ENCODE measurements at places on chromosomes 5 and 9.

DNA sequence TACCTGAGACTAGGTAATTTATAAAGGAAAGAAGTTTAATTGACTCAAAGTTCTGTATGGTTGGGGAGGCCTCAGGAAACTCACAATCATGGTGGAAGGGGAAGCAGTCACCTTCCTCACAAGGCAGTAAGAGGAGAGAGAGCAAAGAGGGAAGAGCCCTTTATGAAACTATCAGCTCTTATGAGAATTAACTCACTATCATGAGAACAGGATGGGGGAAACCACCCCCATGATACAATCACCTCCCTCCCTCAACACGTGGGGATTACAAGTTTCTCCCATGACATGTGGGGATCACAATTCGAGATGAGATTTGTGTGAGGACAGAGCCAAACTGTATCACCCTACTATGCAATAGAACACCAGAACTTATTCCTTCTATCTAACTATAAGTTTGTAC is 27.9 kb downstream of the CD274 start:
- DNase-seq: no peak

DNA sequence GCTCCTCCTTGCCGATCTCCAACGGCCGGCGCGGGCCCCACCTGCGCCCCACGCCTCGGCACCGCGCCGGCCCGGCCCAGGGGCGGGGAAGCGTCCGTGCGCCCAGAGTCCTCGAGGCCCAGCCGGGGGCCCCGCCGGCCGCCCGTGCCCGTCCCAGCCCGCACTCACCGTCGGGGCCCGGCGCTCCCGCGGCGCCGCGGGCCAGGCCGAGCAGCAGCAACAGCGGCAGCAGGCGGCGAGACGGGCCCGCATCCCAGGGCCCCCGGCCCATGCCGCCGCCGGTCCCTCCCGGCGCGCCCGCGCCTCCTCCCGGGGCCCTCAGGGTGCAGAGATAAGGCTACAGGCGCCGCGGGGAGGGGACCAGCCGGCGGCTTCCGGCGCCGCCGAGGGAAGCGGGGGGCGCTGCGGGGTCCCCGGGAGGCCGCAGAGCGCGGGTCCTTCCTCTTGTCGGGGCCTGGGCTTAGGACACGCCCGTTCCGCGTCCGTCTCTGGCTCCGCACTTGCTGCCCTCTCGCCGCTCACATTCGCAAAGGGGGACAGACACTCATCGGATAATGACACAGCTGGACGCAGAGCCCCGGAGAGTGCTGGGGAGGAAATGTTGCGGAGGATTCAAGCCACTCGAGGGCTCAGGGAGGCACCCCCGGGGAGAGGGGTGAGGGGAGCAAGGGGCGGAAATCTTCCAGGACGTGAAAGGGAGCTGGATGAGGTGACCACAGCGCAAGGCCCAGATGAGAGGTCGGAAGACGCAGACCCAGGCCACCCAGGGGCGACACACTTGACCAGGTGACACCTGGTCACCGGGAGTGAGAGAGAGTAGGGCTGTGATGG is at the start of gene SUSD1:
Gene SUSD1, minus strand, starts transcription at position 333 of the 831 bp plus-strand sequence. Its CDS starts 62 bp downstream, at position 271.
- peak; percentile 6 for DNase-seq

- DNase-seq: no peak
Measured at GRCh38 chr5:124678922-124679519, 67.4 kb downstream of the ZNF608 start.

DNA sequence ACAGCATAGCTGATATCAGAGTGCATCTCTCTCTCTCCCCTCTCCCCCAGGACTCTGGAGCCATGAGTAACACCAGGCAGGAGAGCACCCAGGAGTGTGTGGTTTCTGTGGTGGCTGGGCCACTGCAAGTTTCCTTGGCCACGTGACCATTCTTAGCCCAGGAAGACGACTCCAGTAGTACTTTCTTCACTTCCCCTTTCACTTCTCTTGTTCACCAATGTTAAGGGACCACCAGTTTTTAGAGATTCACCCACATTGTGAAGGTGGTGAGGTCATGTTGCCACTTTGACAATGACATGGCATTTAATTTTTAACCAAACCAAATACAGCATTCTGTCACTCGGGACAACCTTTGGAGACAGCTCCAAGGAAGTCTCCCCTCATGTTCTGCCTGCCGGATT is 17.9 kb upstream of the DAPK1 start:
- peak; percentile 27 for DNase-seq

DNA sequence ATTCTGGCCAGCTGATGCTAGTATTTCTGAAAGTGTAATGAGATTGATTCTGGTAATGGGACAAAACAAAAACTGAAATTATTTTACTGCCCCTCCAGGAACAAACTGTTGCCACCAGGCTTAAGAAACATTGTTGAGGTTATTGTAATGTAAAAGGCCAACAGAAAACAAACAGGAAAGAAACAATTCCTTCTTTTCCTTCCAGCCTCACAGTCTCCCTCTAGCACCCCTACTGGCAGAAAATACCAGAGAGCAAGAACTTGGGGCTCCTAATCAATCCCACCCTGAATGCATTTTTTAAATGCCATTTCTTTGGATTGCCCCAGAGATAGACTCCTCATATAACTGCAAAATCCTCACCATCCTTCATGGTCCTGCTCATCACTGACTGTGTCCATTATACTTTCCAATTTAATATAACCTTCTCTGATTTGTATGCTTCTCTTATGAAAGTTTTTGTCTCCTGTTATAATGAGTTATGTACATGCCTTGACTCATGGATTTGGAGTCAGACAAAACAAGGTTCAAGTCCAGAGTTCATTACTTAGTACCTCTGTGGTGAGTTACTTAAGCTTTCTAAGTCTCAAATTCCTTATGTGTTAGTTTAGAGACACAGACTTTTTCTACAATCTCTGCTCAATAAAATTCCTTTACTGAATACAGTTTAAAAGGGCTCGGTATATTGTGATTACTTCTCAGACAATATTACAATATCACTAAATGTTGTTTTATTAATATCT is 157.9 kb upstream of the FBN2 start:
- DNase-seq: no peak

- DNase-seq: no peak
Measured at GRCh38 chr5:171989946-171990712, 16.3 kb downstream of the FBXW11 start.

GRCh38 chr5:134530301-134531077 is 5.0 kb downstream of the JADE2 start:
- peak; percentile 62 for DNase-seq

- no peak for DNase-seq
Measured at GRCh38 chr5:161034451-161034850, 182.4 kb upstream of the ATP10B start.

Data from hypothalamus (tissue), 51 donors.